ENCODE measurements at places on chromosomes 16 and 17.
A peak's percentile ranks its signal among the peaks of the same experiment; 100 is the strongest.

GRCh38 chr16:10076037-10076436 is 106.2 kb downstream of the GRIN2A start:
- DNase-seq, result no peak

- no peak for DNase-seq
These were observed 290.4 kb downstream of the MAP2K6 start for GRCh38 chr17:69704935-69705334.

DNA sequence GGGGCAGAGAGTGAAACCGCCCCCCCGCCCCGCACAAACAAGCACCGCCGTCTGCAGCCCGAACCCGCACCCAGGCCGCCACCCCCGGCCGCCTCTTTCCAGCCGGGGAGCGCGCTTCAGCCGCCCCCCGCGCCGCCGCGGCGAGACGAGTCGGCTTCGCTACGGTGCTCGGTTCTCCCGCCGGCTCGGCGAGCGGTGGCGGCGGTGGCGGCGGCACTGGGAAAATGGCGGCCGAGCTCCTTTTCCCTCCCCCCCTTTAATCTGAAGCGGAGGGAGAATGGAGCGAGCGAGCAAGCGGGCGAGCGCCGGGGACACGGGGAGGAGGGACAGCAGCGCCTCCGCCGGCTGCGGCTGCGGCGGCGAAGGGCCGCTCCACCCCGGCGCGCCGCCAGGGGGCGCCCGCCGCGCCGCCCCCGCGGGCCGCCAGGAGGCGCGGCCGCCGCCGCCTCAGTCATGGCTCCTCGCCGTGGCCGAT is at the start of gene KANSL1:
TSS of gene KANSL1 (minus strand) at position 279 of the 475 bp plus-strand sequence. CDS start 21,286 bp downstream, outside the sequence.
- peak; percentile 87 for DNase-seq

DNA sequence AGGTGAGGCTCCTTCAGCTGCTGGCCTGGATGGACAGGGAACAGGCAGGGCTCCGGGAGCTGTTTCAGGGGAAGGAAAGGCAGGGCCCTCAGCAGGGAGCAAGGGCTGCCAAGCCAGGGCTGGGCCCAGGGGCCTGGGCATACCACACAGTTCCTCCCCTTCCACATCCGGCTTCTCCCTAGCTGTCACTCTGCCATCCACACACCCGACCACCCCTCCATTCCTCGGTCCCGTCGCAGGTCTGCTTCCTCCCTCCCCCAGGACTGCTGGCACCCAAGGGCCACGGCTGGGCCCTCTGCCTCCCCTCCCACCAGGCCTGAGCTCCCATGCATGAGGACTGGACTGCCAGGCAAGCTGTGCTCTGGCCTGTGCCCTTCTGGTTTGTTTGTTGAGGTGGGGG is 24.0 kb downstream of the CDIP1 start:
- DNase-seq, result no peak

- no peak for DNase-seq
These were observed 10.8 kb downstream of the ALKBH5 start for GRCh38 chr17:18194394-18194793.

- DNase-seq, result peak; percentile 27
These were observed 158.5 kb upstream of the CACNG5 start for GRCh38 chr17:66676421-66676820.

- DNase-seq, result no peak
These were observed 17.2 kb upstream of the ADGRG1 start for GRCh38 chr16:57611181-57611580.

DNA sequence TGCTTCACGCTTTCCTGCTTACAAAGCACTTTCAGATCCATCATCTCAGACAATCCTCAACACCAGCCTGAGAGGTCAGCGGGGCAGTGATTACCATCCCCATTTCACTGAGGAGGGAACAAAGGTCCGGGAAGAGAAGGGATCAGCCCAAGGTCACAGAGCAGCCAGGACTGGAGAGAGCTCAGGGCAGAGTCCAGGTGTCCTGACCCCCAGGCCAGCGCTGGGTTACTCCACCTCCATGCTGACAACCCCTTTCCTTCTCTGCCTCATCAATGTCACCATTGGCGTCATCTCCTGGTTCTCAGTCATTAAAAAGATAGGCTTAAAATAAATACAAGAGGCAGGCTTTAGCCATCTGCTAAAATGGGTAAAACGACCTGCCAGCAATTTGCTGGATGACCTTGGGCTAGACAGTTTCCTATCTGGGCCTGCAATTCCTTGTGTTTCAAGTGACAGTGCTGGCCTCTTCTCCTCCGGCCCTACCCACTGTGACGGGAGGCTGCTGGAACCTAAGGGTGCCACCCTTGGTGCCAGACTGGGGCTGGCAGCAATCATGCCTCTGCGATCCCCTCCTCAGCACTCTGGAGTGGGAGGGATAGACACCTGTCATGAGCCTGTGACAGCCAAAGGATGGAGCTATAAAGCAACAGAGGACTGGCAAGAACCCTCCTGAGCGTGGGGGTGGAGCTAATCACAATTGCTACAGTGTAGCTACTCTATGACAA is 79.5 kb upstream of the CCL1 start:
- DNase-seq, result no peak

- DNase-seq, result no peak
These were observed 25.9 kb downstream of the NMT1 start for GRCh38 chr17:45086865-45087503.

- no peak for DNase-seq
These were observed 914 bp downstream of the MAP1LC3B start for GRCh38 chr16:87392821-87393679.

DNA sequence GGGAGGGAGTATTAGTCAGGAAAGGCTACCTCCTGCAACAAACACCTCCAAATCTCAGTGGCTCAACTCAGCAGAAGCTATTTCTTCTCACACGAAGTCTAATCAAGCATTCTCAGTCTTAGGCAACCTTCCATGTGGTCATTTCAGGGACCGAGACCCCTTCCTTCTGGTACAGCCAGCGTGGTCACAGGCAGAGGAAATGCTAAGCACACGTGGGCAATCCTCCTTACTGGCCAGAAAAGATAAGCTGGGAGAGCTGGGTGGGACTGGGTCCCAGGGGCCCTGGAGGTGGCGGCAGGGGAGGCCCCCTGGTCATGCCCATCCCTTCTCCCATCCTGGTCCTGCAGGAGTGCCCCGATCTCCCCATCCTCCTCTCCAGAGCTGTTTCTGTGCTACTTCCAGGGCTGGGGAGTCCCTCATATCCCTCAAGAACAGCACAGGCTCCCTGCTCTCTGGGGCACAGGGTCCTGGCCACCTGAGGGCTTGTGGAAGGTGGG is 5.7 kb upstream of the CX3CL1 start:
- DNase-seq, result no peak

DNA sequence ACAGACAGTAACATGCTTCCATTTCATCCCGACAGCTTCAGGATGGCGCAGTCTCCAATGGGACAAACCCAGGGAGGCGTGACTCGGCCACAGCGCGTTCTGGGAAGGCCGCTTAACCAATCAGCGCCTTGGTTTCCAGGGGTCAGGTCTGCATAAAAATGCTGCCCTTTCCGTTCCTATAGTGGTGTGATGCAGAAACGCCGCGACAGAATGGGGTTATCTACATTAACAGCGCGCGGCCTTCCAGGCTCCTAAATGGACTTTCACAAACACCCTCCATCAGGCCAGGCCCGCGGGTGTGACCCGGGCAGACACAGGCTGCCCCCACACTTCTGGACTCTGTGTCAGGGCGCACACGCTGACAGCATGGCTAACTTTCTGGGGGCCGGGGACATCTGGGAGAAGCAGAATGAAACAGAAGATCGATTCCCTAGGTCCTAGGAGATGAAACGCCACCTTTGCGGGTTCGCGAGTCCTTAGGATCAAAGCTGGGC is 792 bp downstream of the TMEM231 start:
- DNase-seq, result peak; percentile 67

- no peak for DNase-seq
These were observed 70.3 kb downstream of the HLF start for GRCh38 chr17:55334881-55335540.

DNA sequence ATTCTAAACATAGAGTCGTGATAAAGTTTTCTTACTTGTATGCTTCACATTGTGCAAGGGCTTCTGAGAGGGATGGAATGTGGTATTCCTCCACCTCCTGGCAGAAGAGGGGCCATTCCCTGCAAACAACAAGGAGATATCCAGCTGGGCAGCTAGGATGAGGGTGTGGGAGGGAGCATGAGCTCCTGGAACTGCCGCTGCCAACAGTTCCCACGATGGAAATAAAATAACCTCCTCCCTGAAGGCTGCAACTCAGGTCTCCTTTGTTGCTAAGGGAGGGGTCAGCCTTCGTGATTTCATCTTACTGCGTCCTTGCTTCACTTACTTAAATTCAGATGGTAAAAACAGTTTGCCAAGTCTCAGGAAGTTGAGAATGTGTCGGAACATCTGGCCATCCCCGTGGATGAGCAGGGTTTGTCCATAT is 15.6 kb downstream of the PLEKHG4 start:
- DNase-seq, result no peak

DNA sequence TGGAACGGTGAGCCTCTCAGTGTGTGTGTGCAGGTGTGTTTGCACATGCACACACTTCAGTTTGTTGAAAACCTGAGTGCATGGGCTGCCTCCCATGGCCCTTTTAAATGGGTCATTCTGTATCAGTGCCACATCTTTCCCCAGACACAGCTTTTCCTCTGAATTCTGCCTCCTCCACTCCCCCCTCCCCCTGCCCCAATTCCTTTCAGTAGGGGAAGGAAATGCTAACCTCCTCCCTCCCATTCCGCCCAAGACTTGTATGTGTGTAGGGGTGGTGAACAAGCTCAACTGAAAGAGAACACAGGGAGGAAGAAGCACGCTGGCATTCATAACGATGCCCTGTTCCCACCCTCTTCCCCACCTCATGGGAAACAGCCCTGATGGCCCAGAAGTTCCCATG is 34.3 kb downstream of the C17orf75 start:
- no peak for DNase-seq

DNA sequence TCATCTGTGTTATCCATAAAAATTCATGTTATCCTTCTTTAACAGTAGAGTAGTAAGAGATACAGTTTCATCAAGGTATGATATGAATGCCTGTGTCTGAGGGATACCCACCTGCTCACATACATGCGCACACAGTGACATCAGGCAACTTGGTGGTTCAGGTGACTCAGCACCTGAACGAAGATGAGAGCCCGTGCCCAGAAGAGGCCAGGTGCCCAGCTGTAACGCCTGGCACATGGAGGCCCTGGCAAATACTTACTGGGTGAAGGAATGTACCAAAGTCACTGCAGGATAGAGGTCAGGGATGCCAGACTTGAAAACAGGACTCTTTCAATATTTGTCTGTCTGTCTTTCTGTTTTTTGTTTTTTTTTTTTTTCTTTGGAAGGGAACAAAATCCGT is 72.6 kb upstream of the LGALS9 start:
- no peak for DNase-seq

- DNase-seq, result no peak
These were observed 47.6 kb downstream of the ABCA9 start for GRCh38 chr17:69012895-69013805.

DNA sequence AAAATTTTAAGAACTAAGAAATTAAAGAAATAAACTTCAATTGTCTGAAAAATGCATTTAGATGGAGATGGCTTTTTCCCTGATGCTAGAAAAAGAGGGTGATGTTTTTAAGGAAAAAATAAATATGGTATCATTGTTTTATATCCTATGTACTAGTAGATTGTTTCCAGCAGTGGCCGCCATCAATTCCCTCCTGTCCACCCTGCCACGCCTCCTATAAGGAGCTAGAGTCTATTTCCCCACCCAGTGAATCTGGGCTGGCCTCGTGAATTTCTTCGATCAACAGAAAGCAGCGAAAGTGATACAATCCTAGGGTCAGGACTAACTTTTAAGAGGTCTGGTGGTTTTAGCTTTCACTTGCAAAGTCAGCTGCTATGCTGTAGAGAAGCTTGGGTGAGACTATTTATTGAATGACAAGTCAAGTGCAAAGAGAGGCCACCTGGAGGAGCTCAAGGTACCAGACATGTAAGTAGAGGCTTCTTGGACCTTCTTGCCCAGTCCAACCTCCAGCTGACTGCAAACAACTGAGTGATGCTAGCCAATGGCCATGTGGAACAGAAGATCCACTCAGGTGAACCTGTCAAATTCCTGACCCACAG is 80.9 kb upstream of the MTMR4 start:
- no peak for DNase-seq

DNA sequence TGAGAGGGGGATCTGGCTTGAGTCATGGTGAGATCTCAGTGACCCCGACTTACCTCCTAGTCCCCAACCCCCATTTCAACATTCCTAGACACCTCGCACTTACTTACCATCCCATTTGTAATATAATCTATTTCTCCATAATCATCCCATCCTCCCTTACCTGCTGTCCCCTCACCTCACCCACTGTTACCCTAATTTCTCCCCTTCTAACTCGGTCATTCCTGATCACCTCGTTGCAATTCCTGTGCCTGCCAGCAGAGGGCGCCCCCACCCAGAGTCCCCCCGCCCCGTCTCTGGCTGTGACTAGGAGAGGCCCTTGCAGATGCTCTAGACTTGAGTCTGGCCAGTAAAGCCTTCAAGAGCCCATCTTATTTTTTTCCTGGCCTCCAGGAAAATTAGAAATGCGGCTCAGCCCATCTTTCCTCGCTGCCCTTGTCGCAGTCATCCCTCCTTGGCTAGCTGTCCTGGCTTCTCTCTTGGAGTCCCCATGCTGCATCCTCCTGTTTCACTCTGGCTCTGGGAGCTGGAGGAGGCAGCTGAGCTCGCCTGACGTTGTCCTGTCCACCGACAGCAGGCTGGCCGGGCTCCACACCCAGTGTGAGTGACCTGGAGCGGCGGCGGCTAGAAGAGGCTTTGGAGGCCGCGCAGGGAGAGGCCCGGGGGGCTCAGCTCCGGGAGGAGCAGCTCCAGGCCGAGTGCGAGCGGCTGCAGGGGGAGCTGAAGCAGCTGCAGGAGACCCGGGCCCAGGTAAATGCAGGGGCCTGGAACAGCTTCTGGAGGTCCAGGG is 5.0 kb downstream of the TBKBP1 start:
- DNase-seq, result peak; percentile 34

- no peak for DNase-seq
These were observed 95.5 kb downstream of the KATNIP start for GRCh38 chr16:27645396-27645795.

GRCh38 chr17:5675625-5676421 is 91.5 kb upstream of the NLRP1 start:
- no peak for DNase-seq

- no peak for DNase-seq
These were observed 1.7 kb upstream of the IL17C start for GRCh38 chr16:88636488-88637265.

DNA sequence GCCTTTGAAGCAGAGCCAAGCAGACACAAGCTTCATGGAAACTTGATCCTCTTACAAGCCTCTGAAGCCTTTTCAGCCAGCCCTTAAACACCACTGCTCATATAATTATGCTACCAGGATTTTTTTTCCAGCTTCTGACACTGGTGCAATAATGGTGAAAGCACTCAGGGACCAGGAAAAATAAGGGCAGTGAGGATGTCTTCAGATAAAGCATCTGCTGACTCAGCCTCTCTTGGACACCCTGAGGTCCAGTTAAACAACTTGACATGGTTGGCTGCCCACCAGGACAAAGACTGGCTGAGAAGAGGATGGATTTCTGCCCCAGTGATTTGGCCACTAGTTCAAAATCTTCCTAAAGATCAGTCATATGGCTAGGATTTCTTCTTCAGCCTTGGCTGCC is 124.2 kb upstream of the N4BP1 start:
- no peak for DNase-seq

- no peak for DNase-seq
These were observed 12.0 kb upstream of the STAT3 start for GRCh38 chr17:42399948-42400843.

GRCh38 chr17:47801906-47802305 is 19.7 kb downstream of the OSBPL7 start:
- no peak for DNase-seq

- no peak for DNase-seq
These were observed 667 bp downstream of the OGFOD1 start for GRCh38 chr16:56451753-56452689.
